GM23248 (cell line): ENCODE measurements at places on chromosomes 11 and 22. TPM values are rescaled to one million over a fixed set of nuclear protein-coding genes. Genes with fewer than 3 reads are reported as not detected.

GRCh38 chr22:32836280-32837123 is 35.0 kb downstream of the TIMP3 start:
- H3K27ac ChIP-seq, result peak overlapping the region; percentile 28
- no peaks in the 10 kb centered on the region for H3K27me3 ChIP-seq
- H3K4me3 ChIP-seq, result no peak overlapping the region
- peak; percentile 56 for DNase-seq
- peaks cover 68% of the 10 kb centered on the region for H3K36me3 ChIP-seq

Gene CDKN1C
- polyA plus RNA-seq, result 0.38 and 1.2 TPM in 2 replicates

GRCh38 chr22:27748349-27748748 is 53.2 kb downstream of the MN1 start:
- peaks cover 62% of the 10 kb centered on the region for H3K4me1 ChIP-seq
- no peaks in the 10 kb centered on the region for H3K36me3 ChIP-seq
- H3K27ac ChIP-seq, result peak overlapping the region; percentile 83
- H3K4me3 ChIP-seq, result peak overlapping the region; percentile 46

DNA sequence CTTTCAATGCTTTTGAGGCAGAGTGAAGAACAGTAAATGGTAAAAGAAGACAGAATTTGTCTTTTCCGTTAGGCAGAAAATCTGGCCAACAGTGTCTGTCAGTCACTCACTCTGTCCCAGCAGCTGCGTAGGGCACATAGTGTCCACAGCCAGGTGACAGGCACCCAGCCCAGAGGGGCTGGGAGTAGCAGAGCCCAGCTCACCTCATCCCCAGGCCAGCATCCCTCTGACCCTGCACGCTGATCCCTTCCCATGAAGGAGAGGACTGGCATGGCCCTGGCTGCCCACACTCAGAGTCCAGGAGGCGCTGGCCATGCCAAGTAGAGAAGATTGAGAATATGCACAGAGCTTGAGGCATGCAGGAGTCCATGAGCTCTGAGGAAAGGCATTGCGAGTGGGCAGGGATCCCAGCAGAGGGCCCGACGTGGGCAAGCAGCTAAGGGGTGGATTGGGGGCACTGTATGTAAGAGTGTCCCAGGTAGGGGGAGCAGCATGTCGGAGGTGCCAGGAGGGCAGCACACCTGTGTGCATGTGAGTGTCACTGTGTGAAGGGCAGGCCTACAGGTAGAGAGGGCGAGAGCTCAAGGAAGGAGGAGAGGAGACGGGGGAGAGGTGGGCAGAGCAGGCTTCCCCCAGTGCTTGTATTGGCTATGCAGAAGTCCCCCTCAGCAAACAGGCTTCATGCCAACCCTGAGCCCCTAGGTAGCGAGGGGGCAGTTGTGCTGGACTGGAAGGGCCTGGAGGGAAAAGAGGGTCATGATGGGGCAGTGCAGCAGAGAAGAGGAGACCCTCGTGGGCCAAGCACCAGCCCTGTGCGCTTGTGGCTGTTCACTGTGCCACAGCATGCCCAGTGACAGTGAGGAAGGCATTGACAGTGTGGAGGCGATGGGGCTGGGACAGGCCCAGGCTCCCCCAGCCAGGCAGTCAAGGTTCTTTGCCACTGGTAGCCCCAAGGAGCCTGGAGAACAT is 133.8 kb downstream of the OSBP2 start:
- DNase-seq, result no peak
- H3K4me1 ChIP-seq, result peaks cover 18% of the 10 kb centered on the region
- no peaks in the 10 kb centered on the region for H3K36me3 ChIP-seq
- no peaks in the 10 kb centered on the region for H3K27me3 ChIP-seq

GRCh38 chr11:102423936-102424335 is 28.6 kb downstream of the TMEM123 start:
- H3K27ac ChIP-seq, result no peak overlapping the region
- no peak for DNase-seq
- no peaks in the 10 kb centered on the region; the same call in 1 of the 2 replicates for H3K36me3 ChIP-seq
- no peaks in the 10 kb centered on the region for H3K27me3 ChIP-seq
- H3K4me1 ChIP-seq, result no peaks in the 10 kb centered on the region

Gene CNTN5
- polyA plus RNA-seq, result not detected in 2 replicates

GRCh38 chr11:29293825-29294224 is 723.0 kb downstream of the KCNA4 start:
- 0 out of 2 replicates have a peak overlapping the region, but pooled peaks have one; percentile 7 for H3K4me3 ChIP-seq
- peak; percentile 77 for DNase-seq
- H3K27ac ChIP-seq, result peak overlapping the region; percentile 59
- H3K36me3 ChIP-seq, result no peaks in the 10 kb centered on the region
- H3K4me1 ChIP-seq, result peaks cover 25% of the 10 kb centered on the region

DNA sequence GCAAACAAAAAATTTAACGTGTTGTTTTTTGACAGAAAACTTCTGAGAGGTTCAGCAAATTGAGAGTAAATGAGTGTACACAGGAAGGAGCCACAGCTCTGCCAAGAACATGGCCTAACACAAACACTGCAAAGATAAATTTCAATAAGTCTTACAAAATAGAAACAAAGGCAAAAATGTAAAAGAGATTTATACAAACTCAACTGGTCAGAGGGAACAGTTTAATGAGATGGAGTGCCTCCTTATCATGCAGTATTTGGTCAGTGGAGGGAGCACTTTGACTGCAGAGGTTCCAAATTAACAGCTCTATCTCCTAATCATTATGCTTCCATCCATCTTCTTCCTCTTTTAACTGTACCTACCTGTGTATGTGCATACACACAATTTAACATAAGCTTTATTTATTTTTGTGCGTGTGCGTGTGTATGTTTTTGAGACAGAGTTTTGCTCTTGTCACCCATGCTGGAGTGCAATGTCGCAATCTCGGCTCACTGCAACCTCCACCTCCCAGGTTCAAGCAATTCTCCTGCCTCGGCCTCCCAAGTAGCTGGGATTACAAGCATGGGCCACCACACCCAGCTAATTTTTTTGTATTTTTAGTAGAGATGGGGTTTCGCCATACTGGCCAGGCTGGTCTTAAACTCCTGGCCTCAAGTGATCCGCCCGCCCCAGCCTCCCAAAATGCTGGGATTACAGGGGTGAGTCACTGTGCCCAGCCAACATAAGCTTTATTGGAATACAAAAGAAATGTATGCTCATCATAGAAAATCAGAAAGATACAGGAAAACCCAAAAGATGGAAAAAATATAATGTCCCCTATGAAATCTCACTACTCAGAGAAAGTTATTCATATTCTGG is 111.9 kb downstream of the MRTFA start:
- DNase-seq, result peak; percentile 42
- peak overlapping the region; percentile 6 for H3K27ac ChIP-seq
- H3K4me1 ChIP-seq, result peaks cover 34% of the 10 kb centered on the region
- H3K36me3 ChIP-seq, result no peaks in the 10 kb centered on the region

DNA sequence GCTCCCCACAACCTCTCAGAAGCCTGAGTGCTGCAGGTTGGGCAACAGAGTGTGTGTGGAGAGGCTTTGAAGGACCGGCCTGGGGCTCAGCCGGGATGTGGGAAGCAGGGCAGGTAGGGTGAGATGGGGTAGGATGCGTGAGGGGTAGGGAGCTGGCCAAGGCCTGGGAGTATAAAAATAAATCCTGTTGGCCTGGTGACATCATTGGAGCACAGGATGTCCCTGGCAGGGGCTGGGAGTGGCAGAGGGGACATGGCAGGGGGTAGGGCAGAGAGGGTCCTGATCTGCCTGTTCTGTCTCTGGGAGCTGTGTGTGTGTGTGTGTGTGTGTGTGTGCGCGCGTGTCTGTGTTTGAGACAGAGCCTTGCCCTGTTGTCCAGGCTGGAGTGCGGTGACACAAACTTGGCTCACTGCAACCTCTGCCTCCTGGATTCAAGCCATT is 28.6 kb downstream of the TEF start:
- no peaks in the 10 kb centered on the region for H3K27me3 ChIP-seq
- no peak overlapping the region for H3K4me3 ChIP-seq
- DNase-seq, result no peak
- H3K27ac ChIP-seq, result no peak overlapping the region
- H3K4me1 ChIP-seq, result peaks cover 13% of the 10 kb centered on the region

DNA sequence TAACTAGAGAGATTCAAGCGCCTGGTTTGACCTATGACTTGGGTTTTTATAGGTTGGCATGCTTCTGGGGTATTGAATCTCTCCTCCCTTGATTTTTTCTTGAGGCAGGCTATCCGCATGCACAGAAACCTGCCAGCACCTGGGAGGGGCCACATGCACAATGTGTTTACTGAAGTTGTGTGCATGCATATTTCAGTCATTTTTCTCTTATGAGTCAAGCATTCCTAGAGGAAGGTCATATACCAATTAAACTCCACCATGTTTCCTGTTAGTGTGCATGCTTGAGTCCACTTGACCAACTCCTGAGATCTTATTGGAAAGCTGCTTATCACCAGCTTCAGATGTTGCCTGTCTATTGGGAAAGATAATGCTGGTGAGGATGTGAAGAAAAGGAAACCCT is 1718.4 kb downstream of the LRRC4C start:
- no peak overlapping the region for H3K27ac ChIP-seq
- H3K4me3 ChIP-seq, result no peak overlapping the region
- H3K27me3 ChIP-seq, result no peaks in the 10 kb centered on the region
- H3K36me3 ChIP-seq, result no peaks in the 10 kb centered on the region
- DNase-seq, result no peak

GRCh38 chr11:64089027-64089360 is 53.3 kb downstream of the FLRT1 start:
- no peak for DNase-seq
- no peaks in the 10 kb centered on the region for H3K27me3 ChIP-seq
- no peak overlapping the region for H3K4me3 ChIP-seq

Gene ANKRD42
- polyA plus RNA-seq, result 17.6 and 19.7 TPM in 2 replicates

DNA sequence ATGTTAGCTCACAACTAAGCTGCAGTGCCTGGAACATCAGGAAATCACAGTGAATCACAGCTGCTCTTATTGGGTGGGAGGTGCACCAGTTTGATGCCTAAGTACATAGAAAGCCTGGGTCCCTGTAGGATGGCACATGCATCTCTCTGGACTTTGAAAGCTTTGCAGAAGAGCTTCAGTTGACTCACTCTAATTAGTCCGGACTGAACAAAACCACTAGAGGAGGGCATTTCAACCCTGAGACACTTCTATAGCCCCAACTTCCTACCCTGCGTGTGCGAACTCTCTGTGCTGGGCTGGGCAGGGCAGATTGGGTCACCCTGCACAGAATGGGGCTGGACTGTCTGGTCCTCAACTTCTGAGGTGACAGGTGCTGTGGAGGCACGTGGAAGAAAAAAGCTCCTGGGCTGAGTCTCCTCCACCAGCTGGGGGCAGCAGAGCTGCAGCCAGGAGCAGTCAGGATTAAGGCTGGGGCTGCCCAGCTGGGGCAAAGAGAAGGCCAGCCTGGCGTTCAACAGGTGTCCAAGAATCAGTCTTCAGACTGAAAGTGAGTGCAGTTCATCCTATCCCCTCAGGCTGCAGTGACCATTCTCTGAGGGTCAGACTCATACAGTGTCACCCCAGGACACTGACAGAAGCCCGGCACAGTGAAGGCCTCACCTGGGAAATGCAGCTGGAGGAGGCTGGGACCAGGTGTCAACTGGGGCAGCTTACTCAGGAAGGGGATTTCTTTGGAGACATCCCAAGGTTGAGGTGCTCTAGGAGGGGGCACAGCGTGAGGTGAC is 22.1 kb downstream of the GGTLC2 start:
- H3K27ac ChIP-seq, result no peak overlapping the region
- peak; percentile 60 for DNase-seq
- H3K36me3 ChIP-seq, result no peaks in the 10 kb centered on the region
- H3K27me3 ChIP-seq, result peaks cover 21% of the 10 kb centered on the region

- DNase-seq, result no peak
- peaks cover 13% of the 10 kb centered on the region for H3K4me1 ChIP-seq
- H3K27me3 ChIP-seq, result no peaks in the 10 kb centered on the region
- H3K27ac ChIP-seq, result no peak overlapping the region
- no peaks in the 10 kb centered on the region for H3K36me3 ChIP-seq
Measured at GRCh38 chr11:12061851-12062560, 48.4 kb upstream of the MICAL2 start.

DNA sequence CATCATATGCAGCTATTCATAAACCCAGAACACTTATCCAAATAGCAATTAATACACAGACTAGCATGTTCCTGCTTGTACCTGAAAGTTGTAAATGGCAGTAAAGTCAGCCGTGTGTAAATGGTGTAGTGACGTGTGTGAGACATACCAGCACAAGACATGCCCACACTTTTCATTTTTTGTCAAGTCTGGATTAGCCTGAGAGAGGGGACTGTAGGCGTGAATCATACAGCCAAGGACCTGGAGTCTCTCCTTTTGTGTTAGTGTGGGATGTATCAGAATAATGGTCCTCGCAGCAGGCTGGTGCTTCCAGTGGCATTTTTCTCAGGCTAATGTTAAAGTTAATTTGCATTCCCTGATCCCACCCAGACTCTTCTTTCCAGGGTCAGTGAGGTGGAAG is 116.8 kb upstream of the BMAL1 start:
- H3K27ac ChIP-seq, result no peak overlapping the region
- H3K4me1 ChIP-seq, result no peaks in the 10 kb centered on the region
- DNase-seq, result no peak
- H3K4me3 ChIP-seq, result no peak overlapping the region

DNA sequence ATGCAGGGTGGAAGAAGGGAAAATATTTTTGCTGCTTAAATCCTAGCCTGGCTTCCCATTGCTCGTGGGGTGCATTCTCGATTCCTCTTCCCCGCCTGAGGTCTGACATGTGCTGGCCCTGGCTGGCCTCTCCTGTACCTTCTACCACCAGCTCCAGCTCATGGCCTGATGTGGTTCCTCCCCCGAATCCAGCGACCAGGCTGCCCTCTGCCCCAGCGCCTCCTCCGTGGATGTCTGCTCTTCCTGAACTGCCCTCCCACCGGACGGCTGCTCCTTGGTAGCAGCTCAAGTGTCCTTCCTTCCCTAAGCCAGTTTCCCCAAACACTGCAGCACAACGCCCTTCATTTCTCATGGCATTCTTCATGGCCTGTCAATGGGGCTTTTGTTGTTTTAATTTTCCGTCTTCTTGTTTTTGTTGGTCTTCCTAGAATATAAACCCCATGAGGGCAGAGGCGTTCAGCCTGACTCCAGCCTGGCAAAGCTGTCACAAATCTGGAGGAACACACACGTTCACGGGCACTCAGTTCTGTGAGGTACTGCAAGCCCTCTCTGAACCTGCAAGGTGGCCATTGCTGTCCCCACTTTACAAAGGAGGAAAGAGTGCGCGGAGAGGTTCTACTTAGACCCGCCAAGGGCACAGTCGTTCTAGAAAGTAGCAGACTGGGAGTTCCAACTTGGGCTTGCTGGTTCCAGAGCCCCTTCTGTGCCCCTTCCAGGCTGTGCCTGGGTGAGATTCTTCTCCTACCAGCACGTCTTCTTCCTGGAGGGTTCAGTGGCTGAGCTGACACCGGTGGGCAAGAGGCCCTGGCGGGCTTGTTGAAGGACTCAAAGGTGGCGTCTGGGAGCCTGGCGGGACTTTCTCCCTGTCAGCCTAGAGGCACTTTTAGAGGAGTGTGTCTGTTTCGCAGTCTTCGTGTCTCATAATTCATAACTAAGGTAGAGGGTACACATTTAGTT is 953 bp upstream of the LRP5 start:
- DNase-seq, result no peak
- 0 out of 2 replicates have a peak, but pooled peaks cover 6% of the 10 kb centered on the region for H3K4me1 ChIP-seq
- no peak overlapping the region for H3K27ac ChIP-seq
- no peaks in the 10 kb centered on the region for H3K36me3 ChIP-seq
- H3K27me3 ChIP-seq, result no peaks in the 10 kb centered on the region

Gene INPP5J
- 0.15 and 0.26 TPM in 2 replicates for polyA plus RNA-seq
